ENCODE measurements at places on chromosomes 5 and 9. TPM values are rescaled to one million over a fixed set of nuclear protein-coding genes. Genes with fewer than 3 reads are reported as not detected.

GRCh38 chr5:121913418-121913817, 48.4 kb upstream of the SRFBP1 start:
- DNase-seq: no peak

Gene ERMP1
- 8.6 TPM for total RNA-seq

DNA sequence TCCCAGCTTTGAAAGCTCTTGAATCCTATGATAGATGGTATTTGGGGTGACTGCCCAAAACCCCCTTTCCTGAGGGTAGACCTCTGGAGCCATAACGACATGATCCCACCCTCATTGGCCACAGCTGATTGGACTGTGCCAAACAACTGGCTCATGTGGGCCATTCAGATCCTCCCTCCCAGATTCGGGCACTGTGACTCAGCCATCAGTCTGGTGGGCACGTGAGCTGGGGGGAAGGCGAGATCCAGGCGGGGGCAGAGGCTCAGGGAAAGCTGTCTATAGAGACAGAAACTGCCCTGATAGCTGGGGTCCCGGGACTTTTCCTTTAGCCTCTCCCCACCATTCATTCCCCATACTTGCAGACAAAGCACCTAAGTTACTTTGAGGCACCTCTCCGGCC, 15.1 kb upstream of the NCS1 start:
- DNase-seq: no peak

DNA sequence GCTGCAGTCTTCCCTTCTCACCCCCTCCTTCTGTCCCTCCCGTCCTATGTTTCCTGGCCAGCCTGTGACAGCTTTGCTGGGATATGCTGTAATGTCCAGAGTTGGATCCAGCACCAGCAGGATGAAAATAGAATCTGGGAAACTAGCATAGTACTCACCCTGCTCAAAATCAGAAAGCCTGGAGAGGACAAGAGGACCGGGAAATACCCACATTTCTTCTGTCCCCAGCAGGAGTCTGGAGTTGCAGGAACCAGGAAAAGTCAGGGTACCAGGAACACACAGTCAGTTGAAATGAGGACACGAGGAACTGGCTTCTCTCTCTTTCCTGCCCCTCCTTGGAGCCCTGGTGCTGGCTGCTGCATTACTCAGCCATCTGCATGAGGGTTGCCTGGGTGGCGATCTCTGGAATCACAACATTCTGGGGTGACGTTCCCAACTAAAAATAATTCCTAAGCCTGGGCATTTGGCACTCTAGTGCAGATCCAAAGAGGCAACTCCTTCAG, 59.6 kb upstream of the NFIL3 start:
- DNase-seq: no peak

- DNase-seq: no peak
Observed at GRCh38 chr5:157739388-157740228, 3.9 kb upstream of the LSM11 start.

DNA sequence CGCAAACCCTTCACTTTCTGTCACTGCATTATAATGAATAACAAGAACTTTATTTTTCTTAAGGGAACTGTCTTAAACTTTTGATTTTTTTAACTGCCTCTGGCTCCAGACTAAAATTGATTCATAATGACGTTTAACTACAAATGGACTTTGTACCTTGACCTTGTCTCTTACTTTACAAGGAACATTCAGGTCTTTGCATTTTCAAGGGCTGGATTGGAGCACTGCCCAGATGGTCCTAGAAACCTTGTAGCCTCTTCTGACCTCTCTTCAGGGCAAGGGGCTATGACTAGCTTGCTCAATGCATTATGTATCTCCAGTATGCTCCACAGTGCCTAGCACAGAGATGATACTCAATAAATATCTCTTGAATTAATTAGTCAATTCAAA, 612.6 kb upstream of the CLINT1 start:
- no peak for DNase-seq

DNA sequence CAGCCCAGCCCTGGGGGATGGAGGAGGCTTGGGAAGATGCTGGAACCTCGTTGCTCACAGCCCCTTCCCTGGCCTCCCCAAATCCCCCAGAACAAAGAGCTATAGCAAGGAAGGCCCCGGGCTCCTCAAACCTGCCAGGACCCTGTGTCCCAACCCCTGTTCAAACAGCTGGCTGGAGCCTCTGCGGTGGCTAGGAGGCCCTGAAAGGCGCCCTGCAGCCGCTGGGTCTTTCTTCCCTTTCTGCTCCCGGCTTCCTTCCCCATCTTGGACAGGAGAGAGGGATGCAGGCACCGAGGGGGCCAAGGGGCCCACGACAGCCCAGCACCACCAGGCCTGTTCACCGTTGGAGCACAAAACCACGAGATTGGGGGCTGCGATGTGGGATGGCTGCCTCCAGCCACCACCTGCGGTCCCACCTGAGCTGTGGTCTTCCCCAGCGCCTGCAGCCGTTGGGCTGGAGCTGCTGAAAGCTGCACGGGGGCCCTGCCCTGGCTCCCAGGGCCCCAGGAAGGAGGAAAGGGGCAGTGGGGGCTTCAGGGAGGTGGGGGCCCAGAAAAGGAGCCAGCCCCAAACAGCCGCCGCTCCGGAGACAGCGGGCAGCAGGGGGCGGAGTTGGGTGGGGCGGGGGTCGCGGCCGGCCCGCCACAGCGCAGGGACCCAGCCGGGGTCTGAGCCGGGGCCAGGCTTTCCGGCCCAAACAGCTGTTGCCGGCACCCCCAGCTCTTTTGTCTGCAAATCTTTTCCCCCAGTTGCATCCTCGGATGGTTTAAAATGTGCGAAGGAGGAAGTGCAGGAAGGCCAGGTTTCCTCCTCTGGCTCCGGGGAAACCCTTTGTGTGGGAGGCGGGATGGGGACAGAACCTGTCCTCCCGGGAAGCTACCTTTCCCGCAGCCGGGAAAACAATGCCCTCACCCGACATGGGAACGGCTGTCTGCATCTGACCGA, 16.1 kb downstream of the NOTCH1 start:
- no peak for DNase-seq

- DNase-seq: no peak
Observed at GRCh38 chr9:113756476-113757192, 119.5 kb upstream of the ZNF618 start.

DNA sequence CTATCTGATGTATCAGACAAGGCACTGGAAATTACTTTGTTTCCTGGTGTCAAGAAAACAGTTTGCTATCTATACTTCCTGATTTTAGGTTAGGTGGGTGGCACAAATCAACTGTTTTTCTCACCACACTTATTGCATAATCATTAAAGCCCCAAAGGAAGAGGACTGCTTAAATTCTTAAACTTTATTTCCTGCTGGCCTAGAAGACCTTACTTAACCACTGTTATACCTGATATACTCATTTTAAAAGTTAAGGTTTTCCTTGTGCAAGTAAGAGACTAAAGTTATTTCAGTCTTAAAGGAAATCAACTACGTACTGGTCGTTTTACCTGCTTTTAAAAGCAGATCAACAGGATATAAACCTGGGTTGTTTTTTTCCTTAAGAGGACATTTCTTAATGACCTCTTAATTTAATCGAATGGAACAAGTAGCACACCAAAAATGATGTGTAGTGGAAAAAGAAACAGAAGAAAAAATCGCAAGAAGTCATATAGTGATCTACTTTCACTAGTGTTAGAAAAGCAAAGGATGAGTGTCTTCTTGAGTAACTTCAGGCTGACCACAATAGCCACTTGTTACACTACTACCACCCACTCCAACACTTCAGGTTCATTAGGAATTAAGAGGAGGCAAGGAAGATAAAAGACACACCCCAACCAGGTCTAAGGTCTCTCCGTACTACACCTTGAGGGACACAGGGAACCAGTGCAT, 974 bp downstream of the CLINT1 start:
- DNase-seq: peak; percentile 36

- DNase-seq: no peak
Observed at GRCh38 chr9:107732781-107733522, 243.4 kb upstream of the KLF4 start.

Gene CCL27
- total RNA-seq: 0.35 TPM

GRCh38 chr9:117750401-117750800, 46.2 kb downstream of the TLR4 start:
- DNase-seq: no peak

DNA sequence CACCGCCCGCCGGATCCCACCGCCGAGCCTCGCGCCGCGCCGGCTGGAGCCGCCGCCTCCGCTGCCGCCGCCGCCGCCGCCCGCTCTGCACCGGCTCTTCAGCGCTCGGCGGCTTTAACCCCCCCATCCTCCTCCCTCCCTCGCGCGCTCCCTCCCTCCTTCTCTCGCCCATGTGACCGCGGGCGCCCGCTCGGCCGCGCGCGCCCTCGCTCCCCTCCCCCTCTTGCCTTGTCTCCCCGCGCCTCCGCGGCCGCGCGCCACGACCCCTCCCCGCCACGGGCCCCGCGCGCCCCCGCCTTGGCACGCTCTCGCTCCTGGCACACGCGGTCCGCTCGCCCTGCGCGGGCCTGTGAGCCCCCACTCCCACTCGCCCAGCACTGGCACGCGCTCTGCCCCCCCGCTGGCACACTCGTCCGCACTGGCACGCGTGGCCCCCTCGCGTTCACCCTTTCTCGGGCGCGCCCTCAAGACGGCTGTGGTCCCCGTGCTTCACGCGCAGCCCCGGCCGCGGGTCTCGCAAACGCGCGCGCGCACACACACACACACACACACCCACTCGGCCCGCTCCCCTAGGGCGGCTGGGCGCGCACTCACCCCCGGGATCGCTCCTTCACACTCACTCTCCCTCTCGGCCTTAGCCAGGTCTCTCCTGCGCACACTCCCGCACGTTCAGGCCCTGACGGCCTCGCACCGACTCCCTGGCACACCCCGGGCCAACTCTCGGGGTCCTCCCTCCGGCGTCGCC, at the start of gene CNTFR:
Gene CNTFR, minus strand, starts transcription at position 89 of the 745 bp plus-strand sequence. CDS start 20,743 bp downstream, outside the sequence.
- no peak for DNase-seq

Gene LECT2
- total RNA-seq: not detected
